ENCODE measurements at places on chromosomes 2 and 18. TPM values are rescaled to one million over a fixed set of nuclear protein-coding genes. Genes with fewer than 3 reads are reported as not detected.

GRCh38 chr2:83196225-83196624 is 1262.9 kb downstream of the SUCLG1 start:
- no peak overlapping the region for H3K4me3 ChIP-seq
- no peaks in the 10 kb centered on the region for H3K4me1 ChIP-seq
- no peak overlapping the region for H3K27ac ChIP-seq

The TWSG1 gene
- 27.4 TPM for total RNA-seq

GRCh38 chr2:191190435-191190834 is 39.6 kb upstream of the STAT4 start:
- H3K4me3 ChIP-seq = no peak overlapping the region
- H3K36me3 ChIP-seq = no peaks in the 10 kb centered on the region
- H3K4me1 ChIP-seq = no peaks in the 10 kb centered on the region

The TXNDC2 gene
- total RNA-seq = 0.28 TPM

GRCh38 chr2:102061962-102062795 is 70.4 kb downstream of the IL1R2 start:
- no peaks in the 10 kb centered on the region for H3K4me1 ChIP-seq
- H3K27ac ChIP-seq = no peak overlapping the region
- DNase-seq = no peak
- H3K36me3 ChIP-seq = no peaks in the 10 kb centered on the region

The EIF5B gene
- 56.5 TPM for total RNA-seq

DNA sequence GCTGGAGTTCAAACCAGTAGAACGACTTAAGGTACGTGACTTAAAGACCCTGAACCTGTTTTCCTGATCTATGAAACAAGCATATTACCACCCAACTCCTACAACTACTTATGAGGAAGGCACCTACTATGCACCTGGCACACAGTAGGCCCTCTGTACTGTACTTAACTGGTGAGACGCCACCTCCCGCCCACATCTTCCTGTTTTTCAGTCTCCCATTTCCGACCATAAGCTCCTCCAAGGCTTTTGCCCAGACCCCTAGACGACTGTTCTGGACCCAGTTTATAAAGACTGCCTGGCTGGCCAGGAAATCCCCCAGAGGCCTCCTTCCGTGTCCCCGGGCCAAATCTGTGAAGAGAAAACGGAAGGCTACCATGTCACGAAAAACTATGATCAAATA is 1.5 kb downstream of the GALNT14 start:
- H3K36me3 ChIP-seq = no peaks in the 10 kb centered on the region
- H3K27ac ChIP-seq = no peak overlapping the region
- DNase-seq = no peak
- H3K27me3 ChIP-seq = peaks cover 20% of the 10 kb centered on the region

- no peaks in the 10 kb centered on the region for H3K36me3 ChIP-seq
- no peak overlapping the region for H3K4me3 ChIP-seq
- no peak for DNase-seq
- no peak overlapping the region for H3K27ac ChIP-seq
Observed at GRCh38 chr2:55489467-55490062, 30.0 kb upstream of the CFAP36 start.

The CAPN10 gene
- 45.0 TPM for total RNA-seq

DNA sequence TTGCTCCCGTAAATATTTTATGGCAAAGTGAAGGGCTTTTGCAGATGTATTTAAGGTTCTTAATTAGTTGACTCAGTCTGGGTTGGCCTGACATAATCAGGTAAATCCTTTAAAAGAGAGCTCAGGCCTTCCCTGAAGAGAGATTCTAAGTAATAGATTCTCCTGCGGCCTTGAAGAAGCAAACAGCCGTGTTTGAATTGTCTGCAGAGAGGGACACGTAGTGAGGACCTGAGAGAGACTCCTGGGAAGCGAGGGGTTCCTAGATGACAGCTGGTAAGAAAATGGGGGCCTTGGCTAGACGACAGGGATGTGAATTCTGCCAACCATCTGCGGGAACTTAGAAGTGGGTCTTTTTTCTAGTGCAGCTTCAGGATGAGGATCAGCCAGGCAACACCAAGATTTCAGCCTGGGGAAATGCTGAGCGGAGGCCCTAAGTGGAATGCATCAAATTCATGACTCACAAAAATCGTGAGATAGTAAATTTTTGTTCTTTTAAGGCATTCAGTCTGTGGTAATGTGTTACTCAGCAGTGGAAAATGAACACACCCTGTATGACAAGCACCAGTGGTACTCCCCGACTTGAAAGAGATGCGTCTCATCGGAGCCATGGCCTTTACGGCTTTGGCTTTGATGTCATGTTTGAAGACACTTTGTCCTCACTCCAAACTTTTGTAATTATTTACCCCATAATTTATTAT is 62.1 kb upstream of the SMIM21 start:
- H3K4me3 ChIP-seq = no peak overlapping the region
- no peaks in the 10 kb centered on the region for H3K4me1 ChIP-seq
- no peak for DNase-seq
- no peak overlapping the region for H3K27ac ChIP-seq
- peaks cover 4% of the 10 kb centered on the region for H3K36me3 ChIP-seq
- H3K27me3 ChIP-seq = no peaks in the 10 kb centered on the region

Measured in H9 (cell line).